ENCODE measurements at places on chromosomes 7 and 10.

- no peaks in the 10 kb centered on the region for H3K27me3 ChIP-seq
- H3K4me1 ChIP-seq = no peaks in the 10 kb centered on the region
- no peak for DNase-seq
Observed at GRCh38 chr7:24472093-24472492, 101.2 kb upstream of the PALS2 start.

DNA sequence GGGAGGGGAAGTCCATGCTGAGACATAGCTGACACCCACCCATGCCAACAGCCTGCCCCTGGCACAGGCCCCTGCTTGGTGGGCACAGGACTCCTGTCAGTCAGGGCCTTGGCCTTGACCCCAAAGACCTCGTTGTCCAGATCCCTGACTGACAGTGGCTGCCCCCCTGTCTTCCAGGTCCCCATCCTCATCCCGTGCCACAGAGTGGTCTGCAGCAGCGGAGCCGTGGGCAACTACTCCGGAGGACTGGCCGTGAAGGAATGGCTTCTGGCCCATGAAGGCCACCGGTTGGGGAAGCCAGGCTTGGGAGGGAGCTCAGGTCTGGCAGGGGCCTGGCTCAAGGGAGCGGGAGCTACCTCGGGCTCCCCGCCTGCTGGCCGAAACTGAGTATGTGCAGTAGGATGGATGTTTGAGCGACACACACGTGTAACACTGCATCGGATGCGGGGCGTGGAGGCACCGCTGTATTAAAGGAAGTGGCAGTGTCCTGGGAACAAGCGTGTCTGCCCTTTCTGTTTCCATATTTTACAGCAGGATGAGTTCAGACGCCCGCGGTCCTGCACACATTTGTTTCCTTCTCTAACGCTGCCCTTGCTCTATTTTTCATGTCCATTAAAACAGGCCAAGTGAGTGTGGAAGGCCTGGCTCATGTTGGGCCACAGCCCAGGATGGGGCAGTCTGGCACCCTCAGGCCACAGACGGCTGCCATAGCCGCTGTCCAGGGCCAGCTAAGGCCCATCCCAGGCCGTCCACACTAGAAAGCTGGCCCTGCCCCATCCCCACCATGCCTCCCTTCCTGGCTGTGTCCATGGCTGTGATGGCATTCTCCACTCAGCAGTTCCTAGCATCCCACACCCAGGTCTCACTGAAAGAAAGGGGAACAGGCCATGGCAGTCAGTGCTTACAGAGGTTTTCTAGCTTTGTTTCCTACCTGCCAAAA, 197.2 kb downstream of the EBF3 start:
- H3K4me1 ChIP-seq = no peaks in the 10 kb centered on the region
- H3K4me3 ChIP-seq = no peak overlapping the region
- peaks cover 6% of the 10 kb centered on the region for H3K36me3 ChIP-seq
- H3K27ac ChIP-seq = no peak overlapping the region
- DNase-seq = peak; percentile 37

GRCh38 chr7:57179776-57180415, 47.7 kb upstream of the ZNF479 start:
- H3K27ac ChIP-seq = no peak overlapping the region
- H3K36me3 ChIP-seq = no peaks in the 10 kb centered on the region
- H3K4me3 ChIP-seq = no peak overlapping the region
- no peaks in the 10 kb centered on the region for H3K4me1 ChIP-seq
- H3K27me3 ChIP-seq = no peaks in the 10 kb centered on the region

- no peak for DNase-seq
- no peak overlapping the region for H3K4me3 ChIP-seq
- no peaks in the 10 kb centered on the region for H3K27me3 ChIP-seq
- no peaks in the 10 kb centered on the region for H3K4me1 ChIP-seq
- no peak overlapping the region for H3K27ac ChIP-seq
- no peaks in the 10 kb centered on the region for H3K36me3 ChIP-seq
Observed at GRCh38 chr10:83943049-83943448, 196.3 kb upstream of the GHITM start.

DNA sequence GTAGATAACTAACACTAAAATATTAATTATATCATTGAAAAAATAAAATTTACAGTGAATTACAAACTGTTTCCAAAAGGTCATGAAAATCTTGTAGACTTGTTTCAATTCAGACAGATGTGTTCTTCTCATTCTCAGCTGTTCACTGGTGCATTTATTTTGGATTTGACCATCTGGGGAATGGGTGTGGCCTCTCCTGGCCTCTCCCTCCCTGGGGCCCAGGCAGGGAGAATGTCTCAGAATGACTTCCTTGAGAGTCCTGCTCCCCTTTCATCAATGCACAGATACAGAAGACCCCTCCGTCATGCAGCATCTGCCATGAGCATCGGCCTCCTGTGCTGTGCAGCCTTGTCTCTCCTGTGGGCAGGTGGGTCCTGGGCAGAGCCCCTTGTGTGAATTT, 192.8 kb upstream of the PRSS58 start:
- DNase-seq = no peak
- no peak overlapping the region for H3K4me3 ChIP-seq
- no peak overlapping the region for H3K27ac ChIP-seq
- H3K4me1 ChIP-seq = no peaks in the 10 kb centered on the region
- H3K27me3 ChIP-seq = no peaks in the 10 kb centered on the region
